ENCODE measurements at places on chromosomes 11 and 22. TPM values are rescaled to one million over a fixed set of nuclear protein-coding genes. Genes with fewer than 3 reads are reported as not detected.

IGSF22 gene
- total RNA-seq: not detected

PHLDA2 gene
- 51.2 TPM for total RNA-seq

LRRC55 gene
- 0.07 TPM for total RNA-seq

FOSL1 gene
- total RNA-seq: 125 TPM

FAM111B gene
- 12.8 TPM for total RNA-seq

PTPRJ gene
- 2.9 TPM for total RNA-seq

CCDC87 gene
- not detected for total RNA-seq

DNAJB7 gene
- not detected for total RNA-seq

ALX4 gene
- total RNA-seq: not detected

ANGPTL5 gene
- not detected for total RNA-seq

ARHGAP42 gene
- total RNA-seq: 7.1 TPM

MEI1 gene
- total RNA-seq: 2.2 TPM

INS gene
- total RNA-seq: not detected

PDGFB gene
- 190 TPM for total RNA-seq

TTLL1 gene
- total RNA-seq: 4.7 TPM

GRM5 gene
- total RNA-seq: 0.07 TPM

MRPL23 gene
- total RNA-seq: 101 TPM

ZNF70 gene
- 2.7 TPM for total RNA-seq

TEX12 gene
- 0.25 TPM for total RNA-seq

POU2AF2 gene
- total RNA-seq: not detected

C11orf16 gene
- not detected for total RNA-seq

CCDC73 gene
- not detected for total RNA-seq

DGAT2 gene
- 2.5 TPM for total RNA-seq

PATZ1 gene
- total RNA-seq: 10.6 TPM

GTSE1 gene
- total RNA-seq: 21.9 TPM

PEX26 gene
- total RNA-seq: 27.4 TPM

DMC1 gene
- 0.53 TPM for total RNA-seq

C11orf52 gene
- total RNA-seq: 0.49 TPM

APOL5 gene
- not detected for total RNA-seq

ST13 gene
- 135 TPM for total RNA-seq

CHADL gene
- 3.1 TPM for total RNA-seq

ADORA2A gene
- 4.8 TPM for total RNA-seq

TMEM191C gene
- total RNA-seq: not detected

EMID1 gene
- 1.9 TPM for total RNA-seq

CASP12 gene
- total RNA-seq: 0.64 TPM

ABCG4 gene
- total RNA-seq: not detected

USP28 gene
- 19.5 TPM for total RNA-seq

TLCD5 gene
- 7.7 TPM for total RNA-seq

RNF121 gene
- total RNA-seq: 22.1 TPM

TCN1 gene
- not detected for total RNA-seq

GRAMD1B gene
- total RNA-seq: 21.3 TPM

TRAPPC4 gene
- total RNA-seq: 68.0 TPM

SCN3B gene
- 0.93 TPM for total RNA-seq

P2RX3 gene
- not detected for total RNA-seq

OR52A1 gene
- total RNA-seq: not detected

CRYBB3 gene
- not detected for total RNA-seq

FLRT1 gene
- not detected for total RNA-seq

HMOX1 gene
- total RNA-seq: 52.0 TPM

PKP3 gene
- total RNA-seq: 1.6 TPM

APOA5 gene
- not detected for total RNA-seq

KCTD17 gene
- 38.0 TPM for total RNA-seq

OTOG gene
- total RNA-seq: not detected

PTGDR2 gene
- total RNA-seq: not detected

VPREB3 gene
- total RNA-seq: not detected

TRPM5 gene
- total RNA-seq: not detected

GSTT2B gene
- 11.7 TPM for total RNA-seq

H19 gene
- 6.5 TPM for total RNA-seq

HIRA gene
- 17.7 TPM for total RNA-seq

All from mammary microvascular endothelial cell (primary cell).